ENCODE measurements at places on chromosomes 13 and 19.
A peak's percentile ranks its signal among the peaks of the same experiment; 100 is the strongest.

GRCh38 chr19:18520848-18521691, 800 bp downstream of the ELL start:
- DNase-seq = peak; percentile 74

DNA sequence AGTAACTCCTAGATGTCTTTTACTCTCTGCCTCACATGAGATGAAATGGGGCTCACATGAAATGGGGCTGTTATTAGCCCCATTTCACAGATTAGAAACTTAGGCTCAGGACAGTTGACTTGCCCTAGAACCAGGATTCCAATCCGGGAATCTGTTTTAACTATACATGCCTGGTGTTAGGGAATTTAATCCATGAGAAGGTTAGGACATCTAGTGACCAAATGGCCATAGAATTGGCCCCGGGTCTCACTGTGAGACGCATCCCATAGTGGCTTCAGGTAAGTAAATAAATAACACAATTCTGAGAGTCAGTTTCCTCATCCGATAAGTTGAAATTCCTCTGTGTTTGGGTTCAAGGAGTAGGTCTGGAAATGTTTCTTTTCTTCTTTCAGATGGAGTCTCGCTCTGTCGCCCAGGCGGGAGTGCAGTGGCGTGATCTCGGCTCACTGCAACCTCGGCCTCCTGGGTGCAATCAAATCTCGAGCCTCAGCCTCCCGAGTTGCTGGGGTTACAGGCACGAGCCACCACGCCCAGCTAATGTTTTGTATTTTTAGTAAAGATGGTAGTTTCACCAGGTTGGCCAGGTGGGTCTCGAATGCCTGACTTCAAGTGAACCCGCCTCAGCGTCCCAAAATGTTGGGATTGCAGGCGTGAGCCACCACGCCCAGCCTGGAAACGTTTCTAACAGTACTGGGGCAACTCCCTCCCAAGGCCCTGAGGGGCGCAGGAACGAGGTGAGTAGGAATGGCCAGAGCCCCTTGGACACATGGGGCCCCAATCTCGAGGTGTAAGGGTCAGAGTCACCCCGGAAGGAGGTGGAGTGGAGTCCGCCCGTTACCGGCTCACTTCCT, 1.2 kb upstream of the ZNF574 start:
- peak; percentile 59 for DNase-seq

DNA sequence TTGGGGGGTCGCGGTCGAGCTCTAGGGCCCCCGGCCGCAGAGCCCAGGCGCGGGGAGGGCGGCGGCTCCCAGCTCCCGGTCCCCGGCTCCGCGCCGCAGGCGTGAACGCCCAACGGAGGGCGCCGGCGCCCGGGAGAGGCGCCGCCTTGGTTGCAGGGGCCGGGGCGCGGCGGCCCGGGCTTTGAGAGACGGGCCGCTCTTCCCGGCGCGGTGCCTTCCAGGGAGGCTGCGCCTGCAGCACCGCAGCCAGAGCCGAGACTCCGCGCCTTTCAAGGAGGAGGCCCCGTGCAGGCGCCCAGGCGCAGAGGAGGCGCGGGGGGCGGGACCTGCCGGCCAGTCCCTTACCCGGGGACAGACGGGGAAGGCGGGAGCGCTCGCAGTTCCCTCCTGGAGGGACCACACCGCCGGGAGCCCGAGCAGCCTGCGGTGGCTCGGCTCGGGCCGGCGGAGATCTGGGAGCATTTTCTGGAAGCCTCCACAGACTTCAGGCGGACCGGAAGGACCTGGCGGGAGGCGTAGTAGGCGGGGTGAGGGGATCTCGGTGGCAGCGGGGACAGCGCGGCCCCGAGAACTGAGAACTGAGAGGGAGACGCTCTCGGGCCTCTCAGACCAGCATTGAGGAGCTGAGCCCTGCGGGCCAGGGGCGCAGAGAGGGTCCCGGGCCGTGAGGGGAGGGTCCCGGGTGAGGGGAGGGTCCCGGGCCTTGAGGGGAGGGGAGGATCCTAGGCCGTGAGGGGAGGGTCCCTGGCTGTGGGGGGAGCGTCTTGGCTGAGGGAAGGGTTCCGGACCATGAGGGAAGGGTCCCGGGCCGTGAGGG, 25.5 kb upstream of the MCF2L start:
- DNase-seq = peak; percentile 13

DNA sequence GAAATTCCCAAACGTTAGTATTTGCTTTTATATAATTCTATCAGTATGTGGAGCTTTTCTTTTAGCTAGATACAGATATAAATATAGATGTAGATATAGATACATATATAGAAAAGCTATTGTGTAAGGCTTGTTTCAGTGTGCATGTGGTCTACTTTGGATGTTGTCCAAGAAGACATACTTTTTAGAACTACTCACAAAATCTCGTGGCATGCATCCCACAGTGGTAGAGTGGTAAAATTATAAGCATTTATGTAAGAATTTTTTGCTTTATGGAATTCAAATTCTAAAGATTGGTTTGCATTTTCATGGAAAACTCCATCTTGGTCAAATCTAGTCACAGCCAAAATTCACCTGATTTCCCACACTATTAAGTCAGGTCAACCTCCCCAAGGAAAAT, 880.4 kb downstream of the EFNB2 start:
- DNase-seq = no peak

GRCh38 chr13:27005556-27005955, 166.1 kb downstream of the USP12 start:
- no peak for DNase-seq

- DNase-seq = no peak
Observed at GRCh38 chr19:46847528-46847927, 3.1 kb downstream of the AP2S1 start.

DNA sequence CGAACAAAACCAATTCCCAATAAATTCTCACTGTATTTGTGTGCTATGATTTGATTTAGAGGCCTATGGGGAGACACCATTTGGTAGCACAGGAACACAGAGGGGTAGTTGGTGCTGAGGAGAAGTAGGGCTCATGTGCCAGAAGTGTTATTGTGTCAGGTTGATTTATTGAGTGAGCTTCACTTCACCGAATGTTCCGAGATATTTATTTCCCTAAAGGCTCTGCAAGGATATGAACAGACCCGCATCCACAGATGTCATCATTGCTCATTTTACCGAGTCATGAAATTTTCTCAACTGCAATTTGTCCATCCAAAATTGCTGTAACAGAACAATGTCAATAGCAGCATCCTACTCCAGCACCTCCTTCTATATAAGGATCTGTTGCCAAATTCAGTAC, 69.5 kb downstream of the DACH1 start:
- no peak for DNase-seq

DNA sequence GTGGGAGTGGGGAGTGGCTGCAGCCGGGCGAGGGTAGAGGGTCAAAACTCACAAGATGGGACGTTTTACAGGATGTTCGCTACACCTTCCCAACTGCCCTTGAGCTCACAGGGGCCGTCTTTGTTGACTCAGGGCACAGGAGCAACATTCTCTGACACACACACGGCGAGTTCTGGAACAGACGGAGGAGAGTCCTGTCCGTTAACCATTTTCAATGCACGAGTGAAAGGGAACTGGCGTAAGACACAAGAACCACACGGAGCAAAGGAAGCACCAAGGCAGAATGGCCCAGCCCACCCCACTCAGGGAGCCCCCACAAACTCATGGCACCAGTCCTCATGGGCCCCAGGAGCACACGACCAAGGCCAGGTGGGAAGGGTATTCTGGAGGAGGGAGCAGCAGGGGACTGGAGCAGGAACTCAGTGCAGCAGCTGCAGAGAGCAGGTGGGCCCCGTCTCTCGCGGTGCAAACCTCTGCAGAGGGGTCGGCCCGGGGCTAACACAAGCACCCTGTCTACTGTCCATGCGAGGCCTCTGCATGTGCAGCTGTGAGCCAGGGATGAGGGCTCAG, 37.9 kb upstream of the ISYNA1 start:
- DNase-seq = no peak

DNA sequence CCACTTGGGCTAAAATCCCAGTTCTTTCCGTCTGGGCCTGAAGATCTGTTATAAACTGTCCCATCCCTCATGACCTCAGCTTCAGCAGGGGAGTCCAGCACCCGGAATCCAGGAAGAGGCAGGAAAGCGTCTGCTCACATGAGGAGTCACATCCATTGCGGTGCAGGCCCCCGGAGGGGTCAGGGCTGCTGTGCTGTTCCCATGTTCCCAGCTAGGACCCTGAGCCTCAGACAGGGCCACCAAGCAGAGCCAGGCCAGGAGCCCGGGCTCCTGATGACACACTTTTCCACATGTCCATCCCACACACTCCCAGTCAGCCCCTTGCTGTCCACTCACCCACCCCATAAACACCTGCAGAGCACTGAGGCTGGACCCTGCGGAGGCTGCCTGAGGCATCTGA, 45.3 kb upstream of the VSTM2B start:
- DNase-seq = no peak

- DNase-seq = no peak
Observed at GRCh38 chr19:28234637-28235036, 978.3 kb downstream of the UQCRFS1 start.

GRCh38 chr19:47124937-47125668, 5.5 kb upstream of the SAE1 start:
- DNase-seq = peak; percentile 68

DNA sequence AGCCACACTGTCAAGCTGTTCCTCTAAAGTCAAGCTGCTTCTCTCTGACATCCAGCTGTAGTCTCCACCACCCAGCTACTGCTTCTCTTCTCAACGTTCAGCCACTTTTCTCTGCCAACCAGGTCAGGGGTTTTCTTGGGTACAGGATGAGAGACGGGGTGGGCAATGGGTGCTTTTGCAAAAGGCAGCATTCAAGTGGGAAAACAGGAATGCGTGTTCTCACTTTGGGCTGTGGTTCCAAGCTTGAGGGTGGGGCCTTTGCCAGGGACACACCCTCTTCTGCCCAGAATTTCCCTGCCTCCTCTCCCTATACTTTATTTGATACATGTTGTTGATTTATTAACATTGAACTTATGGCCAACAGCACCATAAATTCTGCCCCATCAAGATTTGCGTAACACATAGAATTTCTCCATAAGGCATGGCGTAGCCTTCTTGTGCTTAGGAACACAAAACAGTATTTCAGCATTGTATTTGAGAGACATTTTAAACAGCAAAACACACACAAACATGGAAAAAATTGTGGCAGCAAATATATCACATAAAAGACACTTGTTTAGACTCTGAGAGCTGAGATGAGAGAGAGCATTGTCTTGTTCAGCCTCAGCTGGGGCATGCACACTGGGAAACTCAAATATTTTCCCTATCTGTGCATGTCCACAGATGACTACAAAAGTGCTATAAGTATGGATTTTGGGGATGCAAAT, 392.8 kb downstream of the SLITRK6 start:
- DNase-seq = no peak

DNA sequence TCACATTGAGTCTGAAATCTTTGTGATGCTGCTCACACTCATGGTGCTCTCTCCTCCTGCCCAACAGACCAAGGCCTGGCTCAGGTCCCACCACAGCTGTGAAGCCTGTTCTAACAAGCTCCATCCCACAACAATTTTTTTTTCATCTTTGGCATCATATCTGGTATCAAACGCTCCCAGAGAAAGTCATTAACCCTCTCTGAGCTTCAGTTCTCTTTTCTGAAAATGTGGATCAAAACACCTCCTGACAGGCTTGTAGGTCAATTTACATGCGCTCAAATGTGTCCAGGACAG, 224.4 kb downstream of the LACC1 start:
- DNase-seq = no peak

DNA sequence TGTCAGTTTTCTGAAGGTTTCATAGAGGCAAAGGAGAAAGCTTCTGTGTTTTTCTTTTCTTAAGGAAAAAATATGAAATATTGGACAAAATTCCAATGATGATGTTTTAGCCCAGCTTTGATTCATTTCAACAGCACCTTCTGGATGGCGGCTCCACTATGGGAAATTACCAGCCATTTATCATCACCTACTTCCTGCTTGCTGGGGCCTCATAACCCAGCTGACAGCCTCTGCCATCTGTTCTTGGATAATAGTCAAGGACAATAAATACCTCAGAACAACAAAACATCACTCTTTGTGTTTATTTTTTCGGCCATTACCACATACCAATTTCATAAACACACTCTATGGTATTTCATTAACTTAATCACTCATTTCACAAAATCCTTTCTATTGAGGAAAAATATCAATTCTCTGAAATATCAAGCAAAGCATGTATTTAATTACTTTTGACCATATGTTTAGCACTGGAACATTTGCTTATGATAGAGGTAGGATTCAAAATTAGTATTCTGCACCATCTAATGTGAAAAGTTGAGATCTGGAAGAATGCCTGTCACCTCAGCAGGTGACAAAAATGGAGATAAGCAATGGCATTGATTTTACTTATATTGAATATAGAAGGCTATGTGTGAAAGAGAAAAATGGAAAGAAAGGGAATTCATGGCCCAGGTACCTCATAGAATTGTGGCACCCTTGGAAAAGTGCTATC, 629.7 kb downstream of the LIG4 start:
- no peak for DNase-seq

DNA sequence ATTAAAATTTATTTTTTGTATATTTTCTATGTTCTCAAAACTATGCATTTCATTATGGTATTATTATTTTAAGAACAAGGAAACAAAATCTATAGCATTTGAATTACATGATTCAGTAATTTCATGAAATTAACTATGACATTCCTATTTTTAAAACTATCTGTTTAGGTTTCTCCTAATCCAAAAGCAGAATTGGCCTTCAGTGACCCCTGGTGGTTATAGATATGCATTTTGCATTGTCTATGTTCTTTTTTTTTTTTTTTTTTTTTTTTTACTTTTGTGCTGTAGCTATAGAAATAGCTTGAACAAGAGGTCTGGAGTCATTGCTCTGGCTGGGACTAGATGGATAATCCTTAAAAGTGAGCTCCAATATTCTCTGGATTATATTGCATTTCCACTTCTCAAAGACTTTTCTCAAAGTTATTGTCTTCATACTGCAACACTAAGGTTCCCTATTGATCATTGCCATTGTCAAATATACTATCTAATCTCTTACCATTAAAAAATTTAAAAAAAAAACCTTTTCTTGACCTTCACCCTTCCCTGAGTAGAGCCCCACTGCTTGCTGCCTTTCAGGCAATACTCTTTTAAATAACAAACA, 15.9 kb upstream of the DNAJC3 start:
- DNase-seq = peak; percentile 42

DNA sequence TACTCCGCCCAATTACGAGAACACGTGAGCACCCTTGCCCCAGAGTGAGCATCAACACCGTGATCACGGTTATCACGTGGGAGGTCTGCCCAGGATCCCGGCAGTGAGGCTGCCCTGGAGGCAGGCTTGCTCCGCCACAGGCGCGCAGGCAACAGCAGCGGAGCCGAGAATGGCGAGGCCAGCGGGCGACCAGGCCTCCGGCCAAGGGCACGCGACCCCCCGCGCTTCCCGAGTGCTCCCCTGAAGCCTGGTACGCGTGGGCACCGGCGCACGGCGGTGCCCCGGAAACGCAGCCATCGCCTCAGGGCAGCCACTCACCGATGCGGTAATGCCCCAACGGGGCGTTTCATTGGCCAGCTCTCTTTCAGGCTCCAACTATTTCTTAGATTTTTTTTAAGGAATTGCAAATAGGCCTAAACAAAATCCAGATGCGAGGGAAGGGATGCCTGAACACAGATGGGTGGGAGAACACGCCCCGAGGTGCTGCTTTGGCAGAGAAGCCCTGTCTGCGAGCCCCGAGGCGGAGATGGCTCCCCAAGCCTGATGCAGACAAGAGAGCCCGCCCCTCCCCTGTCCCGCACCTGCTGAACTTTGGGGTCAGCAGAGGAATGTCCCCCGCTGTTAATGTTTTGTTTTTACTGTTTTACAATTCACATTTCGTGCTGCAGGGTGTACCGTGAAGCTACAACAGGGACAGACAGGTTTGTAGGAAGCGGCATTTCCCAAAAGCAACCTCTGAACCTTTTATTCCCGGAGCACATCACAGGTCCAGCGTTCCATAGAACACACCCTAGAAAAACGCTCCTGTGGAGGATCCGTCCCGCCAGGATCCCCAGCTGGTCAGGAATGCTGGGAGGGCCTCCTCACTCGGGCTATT, 132.7 kb downstream of the ZDHHC20 start:
- DNase-seq = no peak

GRCh38 chr19:45975306-45976070, 1.8 kb upstream of the NOVA2 start:
- no peak for DNase-seq
